ENCODE measurements at places on chromosomes 12 and 14.
A peak's percentile ranks its signal among the peaks of the same experiment; 100 is the strongest.

GRCh38 chr12:105956662-105957457, 181.9 kb downstream of the NUAK1 start:
- DNase-seq: no peak

GRCh38 chr12:89756585-89757398, 48.2 kb upstream of the ATP2B1 start:
- DNase-seq: no peak

DNA sequence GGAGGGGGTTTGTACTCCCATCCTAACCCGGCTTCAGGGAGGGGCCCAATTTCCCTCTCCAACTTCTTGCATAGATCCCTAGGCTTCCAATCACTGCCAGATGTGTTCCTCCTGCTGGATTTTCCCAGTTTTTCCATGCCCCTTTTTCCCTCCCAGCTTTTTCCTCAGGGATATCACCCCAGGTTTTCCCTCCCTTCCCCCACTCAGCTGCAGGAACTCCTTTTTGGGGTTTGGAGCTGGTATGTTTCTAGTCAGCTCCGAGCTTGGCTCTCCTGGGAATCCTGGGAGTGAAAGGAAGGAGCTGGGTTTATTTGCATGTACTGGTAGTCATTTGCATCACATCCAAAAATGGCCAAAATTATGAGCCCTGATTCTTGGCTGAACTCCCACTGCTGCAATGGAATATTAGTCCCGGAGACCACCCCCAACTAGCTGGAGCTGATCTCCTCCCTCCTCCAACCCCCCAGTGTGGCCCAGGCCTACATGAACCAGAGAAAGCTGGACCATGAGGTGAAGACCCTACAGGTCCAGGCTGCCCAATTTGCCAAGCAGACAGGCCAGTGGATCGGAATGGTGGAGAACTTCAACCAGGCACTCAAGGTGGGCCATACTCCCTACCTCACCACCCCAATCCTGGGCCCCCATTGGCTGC, 1.4 kb upstream of the RDH5 start:
- no peak for DNase-seq

DNA sequence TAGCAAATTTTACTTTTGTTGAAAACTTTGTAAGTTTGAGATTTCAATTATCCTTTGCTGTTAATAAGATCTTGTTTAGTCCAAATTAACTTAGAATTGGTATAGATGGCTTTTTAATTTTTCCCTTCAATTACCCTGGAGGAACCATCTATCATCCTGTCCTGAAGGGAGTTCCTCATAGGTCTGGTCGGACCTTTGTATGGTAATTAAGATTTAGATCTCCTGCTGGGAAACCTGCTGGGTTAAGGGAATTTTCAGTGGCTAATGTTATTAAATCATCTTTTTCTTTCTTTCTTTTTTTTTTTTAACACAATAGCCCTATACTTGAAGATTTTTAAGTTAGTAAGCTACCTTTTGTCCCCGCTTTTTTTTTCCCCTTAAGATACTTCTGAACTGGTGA, 63.0 kb upstream of the PRMT8 start:
- no peak for DNase-seq

- DNase-seq: no peak
Observed at GRCh38 chr14:64835431-64835830, 44.3 kb downstream of the SPTB start.

DNA sequence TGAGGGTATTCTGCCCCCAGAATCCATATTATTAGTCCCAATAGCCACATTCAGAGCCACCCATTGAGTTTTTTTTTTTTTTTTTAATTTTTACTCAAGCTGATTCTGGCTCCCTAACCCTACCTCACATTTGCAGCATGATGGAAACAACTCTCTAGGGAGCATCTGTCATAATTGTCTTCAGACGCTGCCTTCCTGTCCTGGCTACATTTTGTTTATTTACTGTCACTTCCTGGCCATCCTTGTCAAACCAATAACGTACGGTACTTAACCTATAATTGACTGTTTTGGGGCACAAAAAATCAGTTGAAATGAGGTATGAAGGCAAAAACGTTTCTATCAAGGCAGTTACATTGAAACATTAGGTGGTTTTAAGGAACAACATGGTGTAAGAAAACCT, 2.1 kb downstream of the GLIPR1 start:
- no peak for DNase-seq

- DNase-seq: no peak
Observed at GRCh38 chr14:24440606-24441399, 1.8 kb downstream of the SDR39U1 start.

- DNase-seq: no peak
Observed at GRCh38 chr12:14962797-14963196, 1.4 kb upstream of the ARHGDIB start.

GRCh38 chr14:59983048-59983447, 63.1 kb downstream of the LRRC9 start:
- no peak for DNase-seq

GRCh38 chr12:14239935-14240872, 125.3 kb upstream of the ATF7IP start:
- no peak for DNase-seq

DNA sequence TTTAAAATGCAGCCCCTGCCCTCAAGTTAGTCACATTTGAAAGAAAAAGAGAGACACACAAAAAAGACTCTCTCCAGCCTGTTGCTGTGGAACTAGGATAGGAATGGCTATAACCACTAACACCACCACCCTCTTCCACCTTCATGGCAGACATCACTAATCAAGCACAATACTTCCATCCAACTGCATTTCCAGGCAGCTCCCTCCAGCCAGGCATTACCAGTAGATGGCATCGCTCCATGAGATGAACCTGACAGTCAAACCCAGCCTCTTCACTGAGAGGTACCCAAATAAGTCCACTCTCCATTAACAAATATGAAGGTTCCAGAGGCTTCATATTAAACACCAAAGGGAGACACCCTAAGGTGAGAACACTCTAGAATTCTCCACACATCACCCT, 24.4 kb downstream of the SLC8B1 start:
- DNase-seq: no peak

DNA sequence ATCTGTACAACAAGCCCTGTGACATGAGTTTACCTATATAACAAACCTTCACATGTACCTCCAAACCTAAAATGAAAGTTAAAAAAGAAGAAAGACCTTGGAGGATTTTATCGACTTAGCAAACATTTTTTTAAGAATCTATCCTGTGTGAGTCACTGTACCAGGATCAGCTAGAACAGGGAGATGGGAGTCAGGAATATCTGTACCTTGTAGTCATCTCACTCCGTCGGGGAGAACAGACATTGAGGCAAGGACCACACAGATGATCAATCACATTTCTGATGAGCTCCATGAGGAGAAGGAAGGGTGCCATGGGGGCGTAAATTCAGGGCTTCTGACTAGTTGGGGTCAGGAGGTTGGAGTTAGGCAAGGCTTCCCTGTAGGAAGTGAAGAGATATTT, 310.6 kb downstream of the VRK1 start:
- DNase-seq: no peak

DNA sequence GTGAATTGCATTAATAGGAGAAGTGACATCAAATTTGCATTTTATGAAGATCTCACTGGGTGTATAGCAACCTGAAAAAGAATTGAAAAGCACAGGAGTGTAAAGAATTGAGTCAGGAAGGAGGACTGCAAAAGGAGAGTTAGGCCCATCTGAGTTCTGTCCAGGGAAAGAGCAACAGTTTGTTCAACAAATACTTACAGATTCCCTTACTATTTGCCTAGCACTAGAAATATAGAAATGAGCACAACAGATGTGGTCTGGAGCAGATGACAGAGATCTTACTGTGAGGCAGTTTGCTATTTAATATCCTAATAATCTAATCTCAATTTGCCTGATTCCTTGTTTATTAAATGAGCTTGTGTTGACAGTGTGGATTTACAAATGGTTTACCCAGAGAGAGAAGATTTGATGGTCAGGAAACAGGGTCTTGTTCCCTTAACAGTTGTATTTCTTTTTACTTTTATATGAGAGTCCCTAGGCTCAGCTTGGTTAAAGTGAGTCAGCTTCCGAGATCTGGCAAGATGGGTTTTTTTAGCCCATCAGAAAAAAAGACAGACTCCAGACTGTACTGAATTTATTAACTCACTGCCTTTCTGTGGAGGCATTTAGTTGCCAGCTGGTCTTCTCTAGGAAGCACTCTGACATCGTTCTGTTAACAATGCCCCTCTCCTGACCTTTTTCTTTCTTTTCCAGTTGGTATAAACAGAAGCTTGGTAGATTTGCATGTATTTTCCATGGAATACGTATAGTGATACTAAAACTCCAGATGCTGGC, 229.7 kb downstream of the TTC6 start:
- no peak for DNase-seq

DNA sequence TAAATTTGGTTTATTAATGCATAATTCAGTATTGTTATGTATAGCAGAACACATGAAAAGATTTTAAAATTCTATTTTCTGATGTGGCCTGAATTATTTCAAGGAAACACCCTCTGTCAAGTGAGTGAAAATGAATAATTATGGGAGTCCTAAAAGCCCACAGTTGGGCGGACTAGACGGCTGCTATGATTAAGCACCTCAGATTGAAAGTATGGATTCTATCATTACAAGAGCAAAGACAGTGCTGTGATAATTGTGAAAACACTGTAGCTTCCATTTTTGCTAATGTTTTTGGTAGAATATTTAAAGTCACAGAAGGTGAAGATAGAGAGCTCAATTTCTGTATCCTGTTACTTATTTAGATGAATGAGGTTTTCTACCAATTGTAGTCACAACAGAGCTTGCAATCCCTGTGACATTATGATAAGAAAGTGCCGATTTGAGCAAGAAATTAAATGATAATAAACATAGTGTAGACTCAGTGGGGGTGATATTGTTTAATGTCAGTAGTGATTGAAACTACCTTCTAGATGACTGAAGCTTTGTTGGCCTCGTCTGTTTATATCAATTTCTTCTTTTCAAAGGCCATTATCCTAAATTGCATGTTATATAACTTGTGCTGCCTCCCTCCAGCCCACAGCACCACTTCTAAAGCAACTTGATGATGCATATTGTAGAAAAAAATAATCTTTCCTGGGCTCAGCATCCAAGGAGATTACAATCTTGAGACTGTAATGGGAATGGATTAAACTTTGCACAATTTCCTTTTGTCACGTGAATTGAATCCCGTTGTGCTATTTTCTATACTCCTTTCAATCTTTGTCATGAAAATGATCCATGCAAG, 359.8 kb downstream of the BTG1 start:
- DNase-seq: no peak

DNA sequence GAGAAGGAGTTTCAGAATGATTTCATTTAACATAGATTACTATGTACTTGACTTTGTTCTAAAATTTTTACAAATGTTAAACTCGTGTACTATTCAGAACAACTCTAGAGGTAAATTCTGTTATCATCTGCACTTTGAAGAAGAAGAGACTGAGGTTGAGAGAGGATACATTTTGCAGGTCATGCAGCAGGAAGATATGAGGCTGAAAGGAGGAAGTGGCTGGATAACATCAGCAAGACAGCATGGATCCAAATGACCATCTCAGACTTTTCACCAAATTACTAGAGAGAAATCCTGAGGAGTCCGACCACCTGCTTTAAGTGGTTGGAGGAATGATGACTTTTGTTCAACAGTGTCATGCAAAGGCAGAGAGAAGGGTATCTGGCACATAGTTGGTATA, 84.9 kb downstream of the ASCL4 start:
- no peak for DNase-seq

DNA sequence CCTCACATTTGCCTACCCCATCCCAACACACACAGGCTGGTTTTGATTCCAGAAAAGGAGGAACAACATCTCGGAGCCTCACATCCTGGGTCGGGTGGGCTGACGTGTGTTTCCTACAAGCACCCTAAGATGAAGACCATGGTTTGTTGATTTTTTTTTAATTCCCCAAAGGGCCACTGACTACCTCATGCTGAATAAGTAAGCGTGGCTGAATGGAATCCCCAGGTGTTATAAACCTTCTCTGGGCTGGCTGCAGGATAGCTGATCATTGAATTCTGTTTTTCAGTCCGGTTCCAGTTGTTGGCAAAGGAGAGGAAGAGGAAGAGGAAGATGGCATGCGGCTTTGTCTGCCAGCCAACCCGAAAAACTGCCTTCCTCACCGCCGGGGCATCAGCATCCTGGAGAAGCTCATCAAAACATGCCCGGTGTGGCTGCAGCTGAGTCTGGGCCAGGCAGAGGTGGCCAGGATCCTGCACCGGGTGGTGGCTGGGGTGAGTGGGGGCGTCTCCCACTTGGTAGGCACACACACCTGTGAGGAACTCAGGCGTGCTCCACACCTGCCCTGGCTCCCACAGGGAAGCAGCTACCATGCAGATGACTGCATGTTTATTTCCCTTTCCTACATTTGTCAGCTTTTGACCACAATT, 42.0 kb downstream of the RIN3 start:
- DNase-seq: no peak

GRCh38 chr12:123268850-123269249, 2.8 kb downstream of the CDK2AP1 start:
- no peak for DNase-seq

GRCh38 chr14:63604626-63605025, 37.0 kb downstream of the WDR89 start:
- no peak for DNase-seq

GRCh38 chr14:90483571-90483974, 86.7 kb downstream of the CALM1 start:
- no peak for DNase-seq

GRCh38 chr12:130685250-130685787, 30.8 kb downstream of the RIMBP2 start:
- DNase-seq: no peak

GRCh38 chr12:40382217-40382616, 157.4 kb downstream of the LRRK2 start:
- DNase-seq: no peak

DNA sequence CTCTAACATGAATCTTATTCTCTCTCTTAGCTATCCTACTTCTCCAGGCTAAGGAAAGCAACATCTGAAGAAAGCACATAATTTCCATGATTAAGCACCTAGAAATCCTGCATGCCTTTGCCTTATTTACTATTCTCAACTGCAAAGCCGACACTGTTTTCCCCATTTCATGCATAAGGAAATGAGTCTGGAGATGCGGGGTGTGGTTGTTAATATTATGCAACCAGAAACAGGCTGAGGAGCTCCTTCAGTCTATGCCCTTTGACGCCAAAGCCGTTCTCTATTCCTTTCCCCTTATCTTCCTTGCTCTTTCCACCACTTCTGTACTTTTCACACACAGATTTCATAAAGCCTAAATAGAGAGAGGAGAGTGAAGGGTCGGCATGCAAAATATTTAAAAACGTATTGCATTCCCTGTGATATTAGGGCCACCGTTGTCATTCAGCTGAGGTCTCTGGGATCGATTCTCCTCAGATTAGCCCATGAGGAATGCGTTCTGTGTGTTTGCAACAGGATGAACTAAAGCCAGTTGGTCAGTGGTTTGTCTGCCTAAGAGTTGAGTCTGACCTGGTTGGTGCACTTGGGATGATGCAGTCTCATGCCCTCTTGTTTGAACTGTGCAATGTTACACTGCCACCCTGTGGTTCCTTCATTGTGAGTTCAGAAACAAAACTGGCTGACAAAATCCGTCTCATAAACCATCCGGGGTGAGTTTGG, 53.1 kb upstream of the PLEKHG7 start:
- peak; percentile 48 for DNase-seq

- no peak for DNase-seq
Observed at GRCh38 chr12:23482571-23482970, 466.9 kb downstream of the SOX5 start.

Measured in activated CD4-positive, alpha-beta T cell treated with anti-CD3 and anti-CD28 coated beads, Interleukin-2, amount 50 U/mL, for 4 hours (primary cell).